ENCODE measurements at places on chromosomes 1 and 21.

GRCh38 chr1:41462680-41463004 is 21.8 kb downstream of the EDN2 start:
- H3K27ac ChIP-seq, result no peak overlapping the region
- H3K4me1 ChIP-seq, result no peaks in the 10 kb centered on the region
- no peaks in the 10 kb centered on the region for H3K36me3 ChIP-seq
- no peaks in the 10 kb centered on the region for H3K27me3 ChIP-seq

DNA sequence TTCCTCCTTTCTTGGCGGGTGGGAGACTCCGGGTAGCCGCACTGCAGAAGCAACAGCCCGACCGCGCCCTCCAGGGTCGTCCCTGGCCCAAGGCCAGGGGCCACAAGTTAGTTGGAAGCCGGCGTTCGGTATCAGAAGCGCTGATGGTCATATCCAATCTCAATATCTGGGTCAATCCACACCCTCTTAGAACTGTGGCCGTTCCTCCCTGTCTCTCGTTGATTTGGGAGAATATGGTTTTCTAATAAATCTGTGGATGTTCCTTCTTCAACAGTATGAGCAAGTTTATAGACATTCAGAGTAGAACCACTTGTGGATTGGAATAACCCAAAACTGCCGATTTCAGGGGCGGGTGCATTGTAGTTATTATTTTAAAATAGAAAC is 2.5 kb downstream of the OLIG2 start:
- DNase-seq, result no peak
- no peak overlapping the region for H3K4me3 ChIP-seq
- no peak overlapping the region for H3K27ac ChIP-seq
- H3K4me1 ChIP-seq, result peaks cover 6% of the 10 kb centered on the region

DNA sequence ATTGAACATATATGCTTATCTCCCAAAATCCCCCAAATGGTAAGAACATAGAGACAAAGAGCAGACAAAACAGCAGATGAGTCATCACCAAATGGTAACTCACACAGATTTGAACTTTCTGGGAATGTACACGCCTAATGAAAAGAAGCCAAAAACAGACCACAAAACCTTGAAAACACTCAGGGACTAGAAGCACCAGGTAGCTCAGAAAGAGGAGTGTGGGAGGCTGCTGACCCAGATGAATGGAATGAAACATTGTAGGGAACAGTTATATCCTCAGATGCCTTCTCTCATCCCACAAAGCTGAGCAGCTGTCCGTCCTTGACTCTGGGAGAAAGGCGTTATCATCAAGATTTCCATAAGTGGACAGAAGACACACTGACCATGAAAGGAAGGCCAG is 307.0 kb upstream of the USP25 start:
- no peak overlapping the region for H3K4me3 ChIP-seq
- no peak for DNase-seq
- 0 out of 2 replicates have a peak overlapping the region, but pooled peaks have one; percentile 29 for H3K27ac ChIP-seq
- peaks cover 14% of the 10 kb centered on the region for H3K4me1 ChIP-seq
- H3K36me3 ChIP-seq, result no peaks in the 10 kb centered on the region

DNA sequence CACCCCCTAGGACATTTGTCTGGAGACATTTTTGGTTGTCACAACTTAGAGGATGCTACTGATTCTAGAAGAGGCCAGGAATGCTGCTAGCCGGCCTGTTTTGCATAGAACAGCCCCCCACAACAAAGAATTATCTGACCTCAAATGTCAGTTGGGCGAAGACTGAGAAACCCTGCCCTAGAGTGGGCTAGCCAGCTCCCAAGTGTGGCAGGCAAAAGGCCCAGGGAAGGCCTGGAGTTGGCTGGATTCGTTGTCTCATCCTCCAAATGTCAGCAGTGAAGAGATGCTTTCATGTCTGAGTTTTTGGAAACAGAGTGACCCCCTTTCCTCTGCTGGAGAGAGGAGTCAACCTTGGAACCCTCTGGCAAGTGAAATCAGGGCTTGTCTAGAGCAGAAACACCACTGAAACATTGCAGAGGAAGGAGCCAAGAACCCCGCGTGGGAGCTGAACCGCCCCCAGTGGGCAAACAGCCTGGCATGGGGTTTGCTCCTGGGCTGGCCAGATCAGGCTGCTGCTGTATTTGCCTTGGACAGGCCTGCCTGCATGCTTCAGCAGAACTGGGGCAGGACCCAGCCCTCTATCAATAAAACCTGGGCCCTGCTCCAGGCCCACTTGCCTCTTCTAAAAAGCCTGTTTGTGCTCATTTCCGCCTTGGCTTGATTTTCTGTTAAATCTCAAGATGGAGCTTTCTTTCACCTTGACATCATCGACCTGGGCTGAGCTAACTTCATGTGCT is 32.9 kb downstream of the RASSF5 start:
- no peak for DNase-seq
- no peak overlapping the region for H3K27ac ChIP-seq
- no peaks in the 10 kb centered on the region for H3K36me3 ChIP-seq
- H3K4me3 ChIP-seq, result no peak overlapping the region
- H3K4me1 ChIP-seq, result peaks cover 1% of the 10 kb centered on the region
- no peaks in the 10 kb centered on the region for H3K27me3 ChIP-seq

GRCh38 chr1:24724345-24725208 is 20.7 kb upstream of the CLIC4 start:
- H3K27ac ChIP-seq, result peak overlapping the region; percentile 39
- no peaks in the 10 kb centered on the region for H3K4me1 ChIP-seq
- DNase-seq, result no peak
- H3K4me3 ChIP-seq, result no peak overlapping the region
- no peaks in the 10 kb centered on the region for H3K36me3 ChIP-seq

GRCh38 chr1:204513117-204513716 is 3.0 kb upstream of the MDM4 start:
- H3K27ac ChIP-seq, result no peak overlapping the region
- no peaks in the 10 kb centered on the region for H3K36me3 ChIP-seq
- H3K27me3 ChIP-seq, result no peaks in the 10 kb centered on the region
- H3K4me3 ChIP-seq, result no peak overlapping the region
- no peaks in the 10 kb centered on the region for H3K4me1 ChIP-seq
- no peak for DNase-seq

DNA sequence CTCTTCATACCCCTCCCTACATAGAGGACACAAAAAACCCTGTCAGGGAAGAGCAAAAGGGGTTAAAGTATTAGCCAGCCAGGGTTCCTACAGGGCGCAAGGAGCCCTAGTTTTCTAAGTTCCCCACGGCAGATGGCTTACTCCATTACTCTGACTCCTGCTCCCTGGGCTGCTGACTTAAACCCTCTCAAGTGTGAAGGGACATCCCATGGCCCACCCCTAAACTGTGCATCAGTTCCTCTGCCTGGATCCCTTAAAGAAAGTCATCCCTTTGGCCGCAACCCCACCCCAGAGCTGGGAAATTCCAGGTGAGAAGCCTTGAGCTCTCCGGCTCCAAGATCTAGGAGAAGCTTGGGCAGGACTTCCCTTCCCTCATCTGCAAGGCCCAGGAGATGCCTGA is 236.0 kb downstream of the TOMM20 start:
- H3K36me3 ChIP-seq, result no peaks in the 10 kb centered on the region
- no peak for DNase-seq
- no peaks in the 10 kb centered on the region for H3K4me1 ChIP-seq

- no peaks in the 10 kb centered on the region for H3K36me3 ChIP-seq
- no peak overlapping the region for H3K4me3 ChIP-seq
- no peaks in the 10 kb centered on the region for H3K27me3 ChIP-seq
- no peak overlapping the region for H3K27ac ChIP-seq
- no peak for DNase-seq
These were observed 5.4 kb downstream of the HSD11B1 start for GRCh38 chr1:209710093-209710492.

DNA sequence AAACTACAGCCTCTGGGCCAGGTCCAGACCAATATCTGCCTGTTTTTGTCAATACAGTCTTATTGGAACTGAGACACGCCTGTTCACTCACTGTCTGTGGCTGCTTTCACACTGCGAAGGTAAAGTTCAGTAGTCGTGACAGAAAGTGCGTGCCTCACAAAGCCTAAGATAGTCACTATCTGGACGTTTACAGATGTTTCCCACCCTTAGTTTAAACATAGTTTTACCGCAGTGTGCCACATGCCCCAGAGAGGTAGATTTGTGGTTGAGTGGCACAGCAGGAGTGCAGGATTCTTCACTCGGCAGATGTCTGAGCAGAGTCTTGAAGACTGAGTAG is 61.9 kb downstream of the NFASC start:
- no peak overlapping the region for H3K27ac ChIP-seq
- peaks cover 18% of the 10 kb centered on the region for H3K4me1 ChIP-seq
- DNase-seq, result no peak

DNA sequence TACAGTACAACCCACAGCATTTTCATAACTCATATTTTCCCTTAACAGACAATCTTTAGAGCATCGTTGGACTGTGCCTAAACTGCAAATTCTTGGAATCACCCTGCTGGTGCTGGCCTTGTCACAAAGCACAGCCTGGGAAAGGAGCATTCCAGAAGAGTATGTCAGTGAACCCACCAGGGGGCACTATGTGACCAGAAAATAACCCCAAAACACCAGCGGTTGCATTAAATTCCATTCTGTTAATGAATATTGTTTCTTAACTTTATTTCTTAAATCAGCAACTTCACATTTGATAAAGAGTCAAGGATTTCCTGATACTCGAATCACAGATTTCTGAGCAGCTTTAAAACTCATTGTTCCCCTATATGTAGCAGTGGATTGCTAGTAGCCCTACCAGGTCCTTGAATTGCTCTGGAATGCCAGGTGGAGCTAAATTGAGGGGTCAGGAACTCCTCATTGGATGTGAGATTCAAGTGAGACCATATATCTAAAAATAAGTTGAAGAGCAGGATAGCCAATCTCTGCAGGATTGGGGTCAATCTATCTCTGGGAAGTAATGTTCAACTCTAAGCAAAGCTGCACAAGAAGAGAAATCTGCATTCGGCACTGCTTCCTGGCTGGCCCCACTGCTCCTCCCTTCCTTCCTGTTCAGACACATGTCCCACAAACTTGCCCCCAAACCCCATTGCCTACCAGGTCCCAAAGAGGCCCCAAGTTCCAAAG is 12.7 kb upstream of the RAB4A start:
- H3K36me3 ChIP-seq, result no peaks in the 10 kb centered on the region
- H3K27ac ChIP-seq, result no peak overlapping the region
- peaks cover 7% of the 10 kb centered on the region for H3K4me1 ChIP-seq

GRCh38 chr1:2611031-2611501 is 21.8 kb downstream of the MMEL1 start:
- no peak overlapping the region for H3K4me3 ChIP-seq
- DNase-seq, result peak; percentile 64
- H3K27me3 ChIP-seq, result no peaks in the 10 kb centered on the region
- peaks cover 3% of the 10 kb centered on the region for H3K4me1 ChIP-seq
- H3K27ac ChIP-seq, result no peak overlapping the region

DNA sequence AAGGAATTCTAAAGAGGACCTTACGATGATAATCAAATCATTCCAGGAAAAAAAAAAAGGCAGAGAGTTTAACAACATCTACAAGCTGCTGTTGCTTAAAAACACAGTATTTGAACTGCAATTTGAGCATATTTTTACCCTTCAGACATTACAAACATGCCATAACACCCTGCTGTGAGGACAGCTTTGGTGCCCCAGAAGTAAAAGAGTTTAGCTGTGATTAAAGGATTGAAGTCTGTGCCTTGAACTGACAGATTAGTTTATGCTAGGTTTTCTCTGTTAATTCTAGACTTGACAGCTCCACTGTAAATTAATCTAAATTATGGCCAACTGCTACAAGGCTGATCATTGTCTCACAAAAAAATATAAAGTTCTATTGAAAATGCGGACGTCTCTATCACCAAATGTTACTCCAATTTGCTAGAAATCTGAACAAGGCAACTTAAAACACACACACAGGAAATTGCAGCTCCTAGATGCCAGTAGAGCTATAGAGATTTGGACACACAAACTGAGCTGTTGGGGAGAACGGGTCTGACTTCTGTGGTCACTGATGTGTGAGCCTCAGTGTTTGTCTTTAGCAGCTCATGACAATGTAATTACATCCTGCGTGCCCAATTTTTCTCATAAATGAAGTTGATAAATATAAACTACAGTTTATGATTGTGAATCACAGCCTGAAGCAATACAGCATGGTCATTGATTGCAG is 217.9 kb downstream of the NTNG1 start:
- H3K36me3 ChIP-seq, result no peaks in the 10 kb centered on the region
- H3K27ac ChIP-seq, result no peak overlapping the region
- H3K4me3 ChIP-seq, result no peak overlapping the region
- no peak for DNase-seq

- no peak overlapping the region for H3K4me3 ChIP-seq
- no peaks in the 10 kb centered on the region for H3K27me3 ChIP-seq
- no peak overlapping the region for H3K27ac ChIP-seq
- no peak for DNase-seq
- no peaks in the 10 kb centered on the region for H3K36me3 ChIP-seq
These were observed 181.8 kb downstream of the KAZN start for GRCh38 chr1:14780271-14780670.

DNA sequence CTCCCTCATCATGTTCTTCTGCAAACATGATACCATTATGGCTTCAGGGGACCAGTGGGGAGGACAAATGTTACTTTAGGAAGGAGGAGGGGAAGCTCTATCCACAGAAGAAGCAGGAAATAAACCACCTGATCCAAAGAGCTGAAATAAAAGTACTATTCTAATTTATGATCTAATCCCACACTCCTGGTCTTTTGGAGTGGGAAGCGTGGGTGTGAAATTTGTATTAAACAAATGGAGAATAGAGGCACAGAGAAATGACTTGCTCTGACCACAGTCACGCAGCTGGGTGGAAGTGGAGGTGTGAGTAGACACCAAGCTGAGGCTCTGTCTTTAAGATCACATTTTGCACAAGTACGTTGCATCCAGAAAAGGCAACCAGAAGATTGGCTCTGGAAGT is 14.5 kb upstream of the STUM start:
- H3K27me3 ChIP-seq, result no peaks in the 10 kb centered on the region
- H3K4me1 ChIP-seq, result no peaks in the 10 kb centered on the region
- no peak for DNase-seq

- H3K27ac ChIP-seq, result no peak overlapping the region
- peaks cover 14% of the 10 kb centered on the region for H3K4me1 ChIP-seq
- no peak for DNase-seq
- H3K27me3 ChIP-seq, result peaks cover 91% of the 10 kb centered on the region
- H3K36me3 ChIP-seq, result no peaks in the 10 kb centered on the region
These were observed 2.4 kb downstream of the BTG2 start for GRCh38 chr1:203307641-203308126.

DNA sequence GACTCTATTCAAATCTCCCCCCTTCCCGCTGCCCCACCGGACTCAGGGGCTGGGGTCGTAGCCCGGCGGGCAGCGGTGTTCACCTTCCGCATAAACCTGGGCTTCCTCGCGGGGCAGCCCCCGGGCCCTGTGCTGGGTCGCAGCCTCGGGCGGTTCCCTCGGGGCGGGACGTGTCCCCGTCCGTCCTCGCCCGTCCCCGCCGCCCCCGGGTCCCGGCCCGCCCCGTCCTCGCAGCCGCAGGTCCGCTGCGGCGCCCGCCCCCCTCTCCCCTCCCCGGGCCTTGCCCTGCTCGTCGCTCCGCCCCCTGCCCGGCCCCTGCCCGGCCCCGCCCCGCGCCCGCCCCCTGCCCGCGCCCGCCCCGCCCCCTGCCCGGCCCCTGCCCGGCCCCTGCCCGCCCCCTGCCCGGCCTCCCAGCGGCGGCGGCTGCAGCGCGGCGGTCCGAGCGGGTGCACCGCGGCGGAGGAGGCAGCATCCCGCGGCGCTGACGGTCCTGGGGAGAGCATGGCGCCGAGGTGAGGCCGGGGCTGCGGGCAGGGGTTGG is at the start of gene COL18A1:
COL18A1 (plus strand) TSS at position 436 of the 541 bp plus-strand sequence; CDS start at position 502, 66 bp downstream.
- no peaks in the 10 kb centered on the region for H3K36me3 ChIP-seq
- peak; percentile 86 for DNase-seq
- H3K27ac ChIP-seq, result peak within 1 kb of the TSS; percentile 44

- H3K36me3 ChIP-seq, result peaks cover 40% of the 10 kb centered on the region
- DNase-seq, result no peak
- no peaks in the 10 kb centered on the region for H3K27me3 ChIP-seq
- no peak overlapping the region for H3K27ac ChIP-seq
These were observed 9.7 kb downstream of the RPL11 start for GRCh38 chr1:23701310-23701709.

GRCh38 chr1:70994753-70995268 is 52.8 kb downstream of the PTGER3 start:
- DNase-seq, result no peak
- no peaks in the 10 kb centered on the region for H3K36me3 ChIP-seq
- H3K27me3 ChIP-seq, result no peaks in the 10 kb centered on the region
- no peaks in the 10 kb centered on the region for H3K4me1 ChIP-seq
